ENCODE measurements at places on chromosomes 2 and 18. TPM values are rescaled to one million over a fixed set of nuclear protein-coding genes. Genes with fewer than 3 reads are reported as not detected.

The ATP8B1 gene
- total RNA-seq, result 43.2 TPM

The HOXD10 gene
- total RNA-seq, result 2.7 TPM

The KCNIP3 gene
- total RNA-seq, result 3.1 TPM

The COLEC11 gene
- 0.37 TPM for total RNA-seq

The FOXD4L1 gene
- total RNA-seq, result not detected

The CCDC68 gene
- total RNA-seq, result 2.0 TPM

The SPC25 gene
- total RNA-seq, result 5.1 TPM

The FAM124B gene
- not detected for total RNA-seq

The CPLX4 gene
- total RNA-seq, result not detected

The TUBA3E gene
- not detected for total RNA-seq

The SCN1A gene
- total RNA-seq, result 0.37 TPM

The ALPI gene
- not detected for total RNA-seq

The RAB27B gene
- 28.7 TPM for total RNA-seq

The ZNF804A gene
- under 0.01 TPM for total RNA-seq

The YES1 gene
- total RNA-seq, result 81.9 TPM

The SMAD2 gene
- 24.6 TPM for total RNA-seq

The GDF7 gene
- total RNA-seq, result under 0.01 TPM

The OXER1 gene
- total RNA-seq, result not detected

The FBXO15 gene
- total RNA-seq, result 0.37 TPM

The ARID5A gene
- total RNA-seq, result 4.1 TPM

The AMER3 gene
- total RNA-seq, result not detected

The GPBAR1 gene
- 0.20 TPM for total RNA-seq

The LCT gene
- total RNA-seq, result not detected

The TEX44 gene
- not detected for total RNA-seq

The ERMN gene
- not detected for total RNA-seq

The EN1 gene
- total RNA-seq, result 6.6 TPM

The ACADL gene
- total RNA-seq, result 0.37 TPM

The UNC80 gene
- not detected for total RNA-seq

The ACTR1B gene
- total RNA-seq, result 48.9 TPM

The LYPD1 gene
- not detected for total RNA-seq

The PROKR1 gene
- total RNA-seq, result not detected

The SLC5A6 gene
- 43.6 TPM for total RNA-seq

The TMEM198 gene
- total RNA-seq, result 1.2 TPM

The ABHD1 gene
- total RNA-seq, result not detected

The ERFE gene
- total RNA-seq, result 7.0 TPM

The KIAA2012 gene
- not detected for total RNA-seq

The IL37 gene
- not detected for total RNA-seq

The LIMS3 gene
- 0.20 TPM for total RNA-seq

The ACMSD gene
- total RNA-seq, result not detected

The IL36G gene
- not detected for total RNA-seq

The ALK gene
- total RNA-seq, result not detected

The ABCG5 gene
- not detected for total RNA-seq

The PNKD gene
- 28.3 TPM for total RNA-seq

Data from subcutaneous preadipocyte (primary cell).